ENCODE measurements at places on chromosomes 4 and X.

GRCh38 chrX:12989461-12989860, 14.6 kb downstream of the TMSB4X start:
- no peak for DNase-seq

DNA sequence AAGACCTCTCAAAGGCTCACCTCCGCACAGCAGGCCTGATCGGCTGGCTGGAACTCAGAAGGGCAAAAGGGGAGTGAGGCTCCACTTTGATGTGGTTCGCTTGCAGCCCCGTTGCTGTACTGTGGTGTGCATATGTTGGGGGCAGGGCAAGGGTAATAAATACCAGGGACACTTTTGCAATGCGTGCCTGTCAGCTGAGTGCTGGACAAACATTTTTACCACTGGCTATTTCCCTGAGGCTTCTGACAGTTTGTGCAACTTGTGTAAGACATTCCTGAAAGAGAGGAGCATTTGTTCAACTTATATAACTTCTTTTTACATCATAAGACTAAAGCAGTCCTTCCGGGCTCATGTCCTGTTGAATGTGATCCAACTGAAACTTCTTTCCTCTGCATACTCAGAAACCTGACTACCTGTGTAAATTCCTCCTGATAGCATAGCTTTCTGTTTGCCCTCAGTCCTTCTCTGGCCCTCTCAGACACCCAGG, 82.3 kb downstream of the SPRY1 start:
- DNase-seq, result no peak

GRCh38 chr4:11549525-11549924, 120.8 kb upstream of the HS3ST1 start:
- DNase-seq, result no peak

DNA sequence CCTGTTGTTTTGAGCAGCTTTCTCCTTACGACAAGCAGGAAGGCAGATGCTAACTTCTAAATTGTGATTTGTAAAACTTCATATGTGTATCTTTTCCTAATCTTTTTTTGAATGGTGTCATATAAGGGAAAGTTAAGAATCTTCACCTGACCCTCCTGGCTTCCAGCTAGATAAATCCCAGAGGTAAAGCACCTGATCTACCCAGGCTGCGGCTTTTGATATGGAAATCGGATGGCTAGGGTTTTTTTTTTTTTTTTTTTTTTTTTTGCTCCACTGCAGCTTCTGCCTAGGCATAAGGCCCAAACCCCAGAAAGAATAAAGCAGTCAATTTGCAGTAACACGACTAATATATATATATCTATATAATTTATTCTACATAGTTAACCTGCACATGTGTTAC, 10.0 kb downstream of the MAB21L2 start:
- DNase-seq, result no peak

DNA sequence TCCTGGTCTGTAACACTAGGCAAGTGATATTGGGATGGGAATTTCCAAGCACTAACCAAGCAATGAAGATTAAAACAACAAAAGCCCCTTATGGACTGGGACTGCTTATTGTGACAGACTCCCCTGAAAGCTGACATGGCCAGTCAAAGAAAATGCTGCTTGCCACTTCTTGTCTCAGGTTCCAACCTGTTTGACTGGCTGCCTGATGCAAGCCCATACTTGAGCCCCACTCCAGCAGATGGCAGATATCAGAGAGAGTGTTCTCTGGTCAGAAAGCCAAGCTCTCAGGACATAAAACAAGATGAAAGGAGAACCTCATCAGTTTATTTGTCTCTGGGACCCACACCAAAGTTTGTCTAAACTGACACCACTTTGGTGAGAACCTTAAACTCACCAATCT, 15.5 kb upstream of the IGBP1 start:
- DNase-seq, result no peak

DNA sequence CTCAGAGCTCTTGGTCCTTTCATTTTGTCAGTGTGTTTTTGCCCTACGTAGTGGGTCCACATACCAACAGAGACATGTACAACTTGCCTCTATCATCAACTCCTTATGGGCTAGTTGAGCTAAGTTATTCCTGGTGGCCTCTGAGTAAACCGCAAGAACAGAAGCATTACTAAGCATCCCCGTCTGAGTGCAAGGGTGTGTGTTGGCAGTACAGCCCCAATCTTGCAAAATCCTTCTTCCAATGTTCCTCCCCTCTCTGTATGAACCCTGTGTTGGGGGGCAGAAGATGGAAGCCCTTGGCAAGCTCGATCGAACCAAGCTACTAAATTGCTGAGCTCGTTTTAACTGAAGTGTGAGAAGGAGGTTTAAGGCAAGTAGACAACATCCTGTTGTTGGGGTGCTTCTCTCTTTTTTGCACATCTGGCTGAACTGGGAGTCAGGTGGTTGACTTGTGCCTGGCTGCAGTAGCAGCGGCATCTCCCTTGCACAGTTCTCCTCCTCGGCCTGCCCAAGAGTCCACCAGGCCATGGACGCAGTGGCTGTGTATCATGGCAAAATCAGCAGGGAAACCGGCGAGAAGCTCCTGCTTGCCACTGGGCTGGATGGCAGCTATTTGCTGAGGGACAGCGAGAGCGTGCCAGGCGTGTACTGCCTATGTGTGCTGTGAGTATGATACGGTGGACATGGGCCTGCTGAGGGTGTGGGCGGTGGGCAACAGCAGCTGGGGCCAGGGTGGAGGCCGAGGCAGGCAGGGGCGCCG, at the start of gene SH2D1A:
Gene SH2D1A, plus strand, starts transcription at position 447 of the 760 bp plus-strand sequence. Its CDS starts 80 bp downstream, at position 527.
- DNase-seq, result no peak

GRCh38 chrX:21929209-21929608, 11.3 kb upstream of the SMS start:
- DNase-seq, result no peak

DNA sequence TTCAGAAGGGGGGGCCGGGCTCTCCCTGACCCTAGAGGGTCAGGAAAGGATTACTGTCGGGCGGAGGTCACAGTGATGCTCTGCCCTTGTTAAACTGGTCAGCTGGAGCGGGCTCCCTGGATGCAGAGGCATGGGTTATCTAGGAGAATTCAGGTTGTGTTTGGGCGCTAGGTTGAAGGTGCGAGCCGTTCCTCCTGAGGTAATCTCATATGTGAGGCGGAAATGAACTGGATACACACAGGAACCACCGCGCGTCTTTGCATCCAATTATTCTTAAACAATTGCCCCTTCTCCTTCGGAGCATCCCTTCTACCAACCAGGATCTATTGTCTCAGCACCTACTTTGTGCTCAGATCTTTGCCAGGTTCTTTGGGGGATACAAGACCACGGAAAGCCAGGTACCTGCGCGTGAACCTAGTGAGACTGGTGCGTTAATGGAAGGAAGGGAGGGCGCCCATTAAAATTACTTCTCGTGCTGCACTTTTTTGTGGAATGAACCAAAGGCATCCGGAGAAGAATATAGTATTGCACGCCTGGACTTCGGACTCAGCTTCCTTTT, 28.4 kb downstream of the HAND2 start:
- no peak for DNase-seq

GRCh38 chrX:3320471-3321046, 25.9 kb downstream of the MXRA5 start:
- DNase-seq, result no peak

DNA sequence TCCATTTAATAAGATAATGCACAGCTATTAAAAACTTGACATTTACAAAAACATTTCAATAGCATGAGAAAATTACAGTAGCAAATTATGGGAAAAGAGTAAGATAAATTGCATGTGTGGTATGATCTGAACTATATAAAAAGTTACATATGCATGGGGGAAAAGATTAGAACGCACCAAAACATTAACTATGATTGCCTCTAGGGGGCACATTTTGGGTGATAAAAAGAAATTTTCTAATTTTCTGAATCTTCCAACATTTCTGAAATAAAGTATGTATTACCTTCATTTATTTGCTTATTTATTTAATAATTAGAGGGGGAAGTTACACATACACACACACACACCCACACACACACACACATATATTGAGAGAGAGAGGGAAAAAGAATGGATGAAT, 19.6 kb upstream of the KDM5C start:
- no peak for DNase-seq

GRCh38 chr4:139764182-139764581, 98.6 kb downstream of the MGST2 start:
- no peak for DNase-seq

GRCh38 chrX:41472231-41472815, 25.2 kb downstream of the NYX start:
- DNase-seq, result no peak

Measured in stimulated activated CD4-positive, alpha-beta T cell treated with anti-CD3 and anti-CD28 coated beads, TNF-alpha, amount 100 ng/mL, for 4 hours (primary cell).